ENCODE measurements at places on chromosomes 6 and 20. TPM values are rescaled to one million over a fixed set of nuclear protein-coding genes. Genes with fewer than 3 reads are reported as not detected.

Gene CST2
- 2.6 TPM for total RNA-seq

Gene PACRG
- total RNA-seq: 5.6 TPM

Gene OR2H1
- total RNA-seq: not detected

GRCh38 chr6:77286541-77286940, 176.8 kb downstream of the HTR1B start:
- no peak for DNase-seq

DNA sequence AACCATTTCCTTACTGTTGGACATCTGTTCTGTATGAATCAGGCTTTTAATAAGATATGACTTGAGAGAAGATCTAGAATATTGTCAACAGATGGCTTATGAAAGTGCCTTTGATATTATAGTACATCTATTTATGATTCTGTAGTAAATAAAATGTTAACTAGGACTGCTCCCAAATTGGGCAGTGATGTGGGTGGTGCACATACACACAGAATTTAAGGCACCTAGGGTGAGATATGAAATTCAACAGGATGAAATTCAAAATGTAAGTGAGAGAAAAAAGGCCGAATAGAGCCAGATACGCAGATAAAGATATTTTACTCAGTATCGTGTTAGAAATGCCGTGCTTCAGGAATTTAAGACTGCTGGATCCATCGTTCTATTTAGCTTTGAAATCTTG, 26.3 kb downstream of the FAM50B start:
- DNase-seq: no peak

- no peak for DNase-seq
Observed at GRCh38 chr6:41939176-41939847, 2.3 kb downstream of the CCND3 start.

- DNase-seq: no peak
Observed at GRCh38 chr6:107538856-107539387, 49.0 kb downstream of the SOBP start.

DNA sequence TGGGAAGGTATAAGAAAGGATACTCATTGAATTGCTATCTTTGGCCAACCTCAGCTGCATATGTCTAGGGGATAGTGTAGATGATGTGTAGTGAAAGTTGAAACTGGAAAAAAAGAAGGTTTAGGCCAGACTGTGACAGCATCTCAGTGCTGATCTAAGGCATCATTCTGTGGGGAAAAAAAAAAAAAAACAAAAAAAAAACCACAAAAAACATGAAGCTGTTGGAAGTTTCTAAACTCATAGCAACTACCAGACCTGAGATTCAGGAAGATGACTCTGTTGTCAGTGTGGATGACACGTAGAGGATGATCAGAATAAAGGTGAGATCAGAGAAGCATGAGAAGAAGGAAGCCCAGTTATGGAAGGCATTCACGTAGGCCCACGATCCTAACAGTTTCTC, 100.8 kb upstream of the CNKSR3 start:
- no peak for DNase-seq

GRCh38 chr6:140153703-140154102, 779.3 kb upstream of the CITED2 start:
- DNase-seq: no peak

DNA sequence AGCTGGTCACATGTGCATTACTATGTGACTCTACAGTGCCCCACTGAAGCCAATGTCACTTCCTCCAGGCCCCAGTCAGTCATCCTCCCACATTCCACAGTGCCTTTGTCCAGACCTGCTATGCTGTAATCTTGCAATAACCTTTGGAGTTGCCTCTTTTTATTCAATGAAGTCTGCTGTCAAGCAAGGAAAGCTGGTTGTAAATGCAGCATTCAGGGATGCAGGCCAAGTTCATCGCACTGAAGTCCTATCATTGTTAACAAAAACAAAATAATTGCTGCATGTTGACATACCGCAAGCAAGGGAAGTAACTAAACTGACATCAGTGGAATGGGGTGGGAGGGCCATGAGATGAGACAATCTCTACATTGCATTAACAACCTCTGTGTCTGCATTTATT, 131.2 kb upstream of the CDYL start:
- no peak for DNase-seq

DNA sequence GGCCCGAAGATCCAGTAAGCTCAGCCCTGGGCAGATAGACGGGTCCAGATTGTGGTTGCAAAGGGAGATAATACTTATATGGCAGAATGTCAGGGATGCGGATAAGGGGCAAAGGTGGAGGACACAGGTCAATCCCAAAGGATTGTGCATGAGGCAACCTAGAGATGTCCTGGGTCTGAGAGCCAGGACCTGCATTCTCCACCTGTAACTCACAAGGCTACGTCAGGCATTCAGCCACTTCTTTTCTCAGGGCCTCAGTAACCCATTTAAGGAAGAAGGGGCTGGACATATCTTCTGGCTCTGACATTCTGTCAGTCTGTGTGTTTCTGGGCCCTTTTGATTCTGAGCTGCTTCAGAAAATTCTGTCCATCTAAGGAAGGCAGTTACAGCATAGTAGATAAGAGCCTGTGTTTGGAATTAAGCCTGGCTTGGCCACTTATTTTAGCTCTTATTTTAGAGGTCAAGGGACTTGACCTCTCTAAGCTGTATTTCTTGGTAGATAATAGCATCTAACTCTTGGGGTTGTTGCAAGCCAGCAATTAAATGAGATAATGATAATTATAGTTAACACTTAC, 40.2 kb downstream of the CNBD2 start:
- no peak for DNase-seq

GRCh38 chr20:38828514-38829295, 23.2 kb downstream of the PPP1R16B start:
- no peak for DNase-seq
